ENCODE measurements at places on chromosomes 5 and 9.
A peak's percentile ranks its signal among the peaks of the same experiment; 100 is the strongest.

- DNase-seq = no peak
These were observed 567.2 kb downstream of the CAAP1 start for GRCh38 chr9:26325444-26325829.

GRCh38 chr5:111068213-111068612, 3.3 kb upstream of the TSLP start:
- no peak for DNase-seq

- no peak for DNase-seq
These were observed 556.0 kb downstream of the EBF1 start for GRCh38 chr5:158543539-158544387.

- no peak for DNase-seq
These were observed 165.6 kb downstream of the MACROH2A1 start for GRCh38 chr5:135233477-135233876.

- DNase-seq = no peak
These were observed 1941.1 kb upstream of the C9orf72 start for GRCh38 chr9:29514336-29514735.

DNA sequence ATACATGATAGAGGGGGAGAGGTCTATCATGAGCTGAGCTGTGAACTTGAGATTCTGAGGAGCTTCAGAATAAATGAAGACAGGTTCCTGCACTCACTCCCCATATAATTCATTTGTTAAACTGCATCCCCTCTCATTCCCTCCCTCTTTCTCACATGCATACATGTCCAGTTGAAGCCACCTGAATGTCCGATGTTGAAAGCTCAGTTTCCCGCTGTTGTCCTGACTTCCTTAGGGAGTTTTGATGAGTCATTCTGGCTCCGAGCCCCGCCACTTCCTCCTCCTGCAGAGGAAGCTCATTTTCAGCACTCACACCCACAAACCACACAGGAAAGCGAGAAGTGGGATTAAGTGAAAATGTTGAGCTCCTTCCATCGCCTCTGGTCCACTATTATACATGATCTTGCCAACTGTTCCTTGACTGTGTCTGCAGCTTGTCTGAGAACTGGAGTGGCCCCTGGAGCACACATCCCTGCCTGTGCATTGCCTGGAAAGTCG, 121.2 kb downstream of the CEMIP2 start:
- peak; percentile 37 for DNase-seq
